ENCODE measurements at places on chromosomes 13 and 19. TPM values are rescaled to one million over a fixed set of nuclear protein-coding genes. Genes with fewer than 3 reads are reported as not detected.

- DNase-seq: no peak
- peak overlapping the region; percentile 94 for H3K27ac ChIP-seq
- no peaks in the 10 kb centered on the region for H3K36me3 ChIP-seq
- peak overlapping the region; percentile 78 for H3K4me3 ChIP-seq
- H3K4me1 ChIP-seq: no peaks in the 10 kb centered on the region
- no peaks in the 10 kb centered on the region for H3K27me3 ChIP-seq
Measured at GRCh38 chr13:49494645-49495044, 1.1 kb upstream of the PHF11 start.

DNA sequence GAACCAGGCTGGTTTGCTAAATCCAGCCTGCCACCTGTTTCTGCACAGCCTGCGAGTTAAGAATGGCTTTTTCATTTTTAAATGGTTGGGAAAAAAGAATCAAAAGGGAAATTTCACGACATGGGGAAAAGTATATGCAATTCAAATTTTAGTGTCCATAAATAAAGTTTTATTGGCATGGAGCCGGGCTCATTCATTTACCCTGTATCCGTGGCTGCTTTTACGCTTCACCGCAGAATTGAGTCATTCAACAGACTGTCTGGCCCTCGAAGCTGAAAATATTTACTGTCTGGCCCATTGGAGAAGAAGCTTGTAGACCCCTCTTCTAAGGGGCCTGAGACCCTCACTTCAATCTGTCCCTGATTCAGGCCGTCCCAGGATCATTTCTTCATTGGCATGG is 26.1 kb downstream of the IER2 start:
- no peak overlapping the region for H3K4me3 ChIP-seq
- no peaks in the 10 kb centered on the region for H3K4me1 ChIP-seq
- no peaks in the 10 kb centered on the region for H3K27me3 ChIP-seq

- no peak overlapping the region for H3K27ac ChIP-seq
- H3K4me1 ChIP-seq: peaks cover 61% of the 10 kb centered on the region
- no peaks in the 10 kb centered on the region for H3K27me3 ChIP-seq
- H3K4me3 ChIP-seq: no peak overlapping the region
- H3K36me3 ChIP-seq: no peaks in the 10 kb centered on the region
Measured at GRCh38 chr19:55680339-55681130, 5.5 kb downstream of the EPN1 start.

- H3K36me3 ChIP-seq: no peaks in the 10 kb centered on the region
- no peaks in the 10 kb centered on the region for H3K4me1 ChIP-seq
- no peak overlapping the region for H3K27ac ChIP-seq
- no peaks in the 10 kb centered on the region for H3K27me3 ChIP-seq
- no peak for DNase-seq
Measured at GRCh38 chr19:19588546-19588945, 29.9 kb downstream of the PBX4 start.

Gene EDNRB
- polyA plus RNA-seq: 3.5 TPM

- no peaks in the 10 kb centered on the region for H3K4me1 ChIP-seq
- no peak overlapping the region for H3K27ac ChIP-seq
- H3K27me3 ChIP-seq: no peaks in the 10 kb centered on the region
- DNase-seq: no peak
Measured at GRCh38 chr13:71583581-71583980, 283.4 kb downstream of the DACH1 start.

Gene WDR83
- 23.2 TPM for polyA plus RNA-seq

- H3K4me3 ChIP-seq: peak overlapping the region; percentile 38
- no peaks in the 10 kb centered on the region for H3K36me3 ChIP-seq
- no peaks in the 10 kb centered on the region for H3K27me3 ChIP-seq
- no peak for DNase-seq
- peaks cover 11% of the 10 kb centered on the region for H3K4me1 ChIP-seq
Measured at GRCh38 chr19:1008268-1009040, 8.2 kb downstream of the GRIN3B start.

DNA sequence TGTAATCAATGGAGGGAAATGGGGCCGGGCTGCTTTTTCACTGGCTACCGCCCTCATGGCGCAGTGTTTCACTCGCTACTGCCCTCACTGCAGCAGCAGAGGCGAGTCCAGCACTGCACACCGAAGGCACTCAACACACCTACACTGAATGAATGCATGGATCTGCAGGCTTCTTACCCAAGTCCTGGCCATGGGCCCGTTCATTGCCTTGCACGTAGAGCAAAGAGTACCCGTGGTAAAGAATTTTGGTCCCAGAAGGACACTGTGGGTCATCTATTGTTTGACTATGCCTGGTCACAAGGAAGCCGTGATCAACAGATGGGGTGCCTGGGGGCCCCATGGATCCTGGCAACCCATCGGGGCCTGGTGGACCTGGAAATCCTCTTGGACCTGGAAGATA is 144.9 kb downstream of the COL4A1 start:
- H3K4me3 ChIP-seq: no peak overlapping the region
- H3K36me3 ChIP-seq: no peaks in the 10 kb centered on the region
- no peak for DNase-seq

Gene FBXO27
- 15.5 TPM for polyA plus RNA-seq

Gene CGB7
- 1.7 TPM for polyA plus RNA-seq

- H3K27me3 ChIP-seq: no peaks in the 10 kb centered on the region
- H3K4me3 ChIP-seq: no peak overlapping the region
- H3K27ac ChIP-seq: peak overlapping the region; percentile 12
- no peak for DNase-seq
- H3K4me1 ChIP-seq: peaks cover 43% of the 10 kb centered on the region
Measured at GRCh38 chr19:18443406-18443805, 5.5 kb upstream of the ISYNA1 start.

Data from testis (tissue), 5 donors.